NCI-H510A treated with DMSO at 0.1 percent for 48 hours (cell line): ENCODE measurements at places on chromosomes 16 and 17.
A peak's percentile ranks its signal among the peaks of the same experiment; 100 is the strongest.

DNA sequence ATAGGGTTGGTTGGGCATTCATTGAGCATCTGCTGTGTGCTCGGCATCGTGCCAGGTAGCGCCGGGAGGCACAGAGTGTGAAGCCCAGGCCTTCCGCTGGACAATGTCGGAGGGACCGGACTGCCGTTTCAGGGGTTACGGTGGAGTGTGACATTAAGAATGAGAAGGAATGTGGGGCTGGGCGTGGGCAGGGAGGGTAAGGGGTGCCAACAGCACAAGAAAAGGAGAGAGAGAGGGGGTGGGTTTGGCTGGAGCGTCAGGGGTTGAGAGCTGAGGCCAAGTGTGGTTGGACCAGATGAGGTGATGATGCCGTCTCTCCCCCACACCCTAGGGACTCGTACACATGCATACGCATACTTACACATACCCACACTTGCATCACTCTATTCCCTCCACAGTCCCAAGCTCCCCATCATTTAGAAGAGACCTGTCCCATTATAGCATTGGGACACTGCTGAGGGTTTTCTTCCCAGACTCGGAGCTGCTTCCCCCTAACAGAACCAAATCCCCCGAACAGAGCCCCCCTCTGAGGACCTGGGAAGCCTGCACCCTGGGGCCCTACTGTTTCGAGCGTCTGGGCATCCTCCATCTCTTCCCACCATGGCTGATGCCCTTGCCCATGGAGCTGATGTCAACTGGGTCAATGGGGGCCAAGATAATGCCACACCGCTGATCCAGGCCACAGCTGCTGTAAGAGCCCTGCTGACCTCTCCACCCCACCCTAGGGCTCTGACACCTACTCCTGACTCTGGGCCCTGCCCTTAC lies 3.3 kb upstream of the KCTD11 start:
- DNase-seq, result no peak

DNA sequence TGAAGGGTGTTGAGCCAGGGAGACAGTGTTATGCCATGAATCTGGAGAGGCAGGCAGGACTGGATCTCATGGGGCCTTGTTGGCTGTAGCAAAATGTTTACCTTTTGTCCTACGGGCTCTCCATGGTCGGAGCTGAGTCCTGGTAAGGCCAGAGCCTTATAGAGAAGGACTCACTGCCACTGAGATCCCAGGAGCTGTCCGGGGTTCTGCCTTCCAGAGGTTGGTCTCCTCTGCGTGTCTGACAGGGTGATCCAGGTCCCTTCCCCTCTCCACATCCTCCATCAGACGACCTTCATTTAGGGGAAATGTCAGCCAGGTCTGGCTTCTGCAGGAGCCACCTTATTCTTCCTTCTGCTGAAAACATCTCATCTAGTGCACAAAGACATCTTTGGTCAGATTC lies 285.2 kb upstream of the N4BP1 start:
- DNase-seq, result no peak

DNA sequence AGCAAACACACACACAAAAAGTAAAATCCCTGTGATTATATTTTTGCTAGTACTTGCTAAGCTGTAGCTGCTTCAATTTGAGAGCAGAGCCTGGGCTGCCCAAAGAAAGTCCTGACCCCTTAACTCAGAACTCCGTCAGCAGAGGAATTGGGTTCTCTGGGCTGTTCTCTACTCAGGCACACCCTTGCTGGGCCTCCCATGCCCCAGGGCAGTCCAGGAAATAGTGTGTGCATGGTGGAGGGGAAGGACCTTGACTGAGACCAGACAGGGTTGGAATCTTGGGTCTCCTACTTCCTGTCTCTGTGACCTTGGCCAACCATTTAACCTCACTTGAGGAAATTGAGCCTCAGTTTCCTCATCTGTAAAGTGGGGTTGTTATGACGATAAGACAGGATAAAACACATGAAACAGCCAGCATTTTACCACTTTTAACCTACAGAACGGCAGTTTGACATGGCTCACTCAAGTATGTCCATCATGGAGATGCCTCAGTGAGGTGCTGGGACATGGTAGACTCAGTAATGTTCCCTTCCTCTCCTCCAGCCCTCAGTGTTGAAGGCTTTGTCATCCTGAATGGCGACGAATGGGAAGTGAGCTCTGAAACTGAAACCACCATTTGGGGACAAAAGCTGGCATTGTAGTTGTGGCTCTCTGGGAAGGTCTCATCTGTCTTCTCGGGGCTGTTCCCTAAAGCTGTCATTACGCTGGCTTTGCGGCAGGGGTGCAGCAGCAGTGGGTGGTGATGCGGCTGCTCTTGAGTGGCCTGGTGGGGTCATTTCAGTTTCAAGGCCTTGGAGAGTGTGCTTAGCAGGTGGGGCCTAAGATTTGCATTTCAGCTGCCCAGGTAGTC lies 74.9 kb downstream of the CMIP start:
- DNase-seq, result no peak

GRCh38 chr16:71412270-71413160 lies 29.3 kb downstream of the TLE7 start:
- DNase-seq, result peak; percentile 58

GRCh38 chr17:62083651-62084050 lies 18.6 kb upstream of the MED13 start:
- DNase-seq, result no peak
